ENCODE measurements at places on chromosomes 16 and 17. TPM values are rescaled to one million over a fixed set of nuclear protein-coding genes. Genes with fewer than 3 reads are reported as not detected.

Gene MYCBPAP
- 0.99 TPM for total RNA-seq

Gene CTRB1
- total RNA-seq: 1.2 TPM

- DNase-seq: no peak
Measured at GRCh38 chr17:32453370-32453769, 9.1 kb downstream of the PSMD11 start.

DNA sequence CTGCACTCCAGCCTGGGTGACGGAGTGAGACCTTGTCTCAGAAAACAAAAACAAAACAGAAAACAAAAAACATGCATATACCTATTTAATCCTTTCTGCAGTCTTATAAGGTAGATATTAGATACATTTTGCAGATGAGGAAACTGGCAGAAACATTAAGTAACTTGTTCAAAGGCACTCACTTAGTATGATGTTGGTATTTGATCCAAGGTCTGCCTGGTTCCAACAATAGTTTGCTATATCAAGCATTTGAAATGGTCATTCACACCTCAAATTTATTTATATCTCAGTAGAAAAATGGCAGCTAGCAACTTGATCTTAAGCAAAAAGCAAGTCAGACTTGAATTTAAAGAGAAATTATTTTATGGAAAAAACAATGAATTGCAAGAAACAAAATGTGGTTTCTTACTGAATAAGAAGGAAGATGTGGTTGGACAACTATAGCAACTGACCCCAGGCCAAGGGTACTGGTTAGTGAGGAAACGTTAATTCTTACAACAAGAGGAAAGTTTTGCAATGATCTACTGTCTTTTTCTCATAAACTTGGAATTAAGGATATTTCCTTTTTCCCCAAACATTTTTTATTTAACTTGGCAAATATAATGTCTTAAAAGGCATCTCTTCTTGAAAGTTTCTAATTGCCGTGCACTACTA lies 19.7 kb downstream of the DHRS7B start:
- DNase-seq: no peak

DNA sequence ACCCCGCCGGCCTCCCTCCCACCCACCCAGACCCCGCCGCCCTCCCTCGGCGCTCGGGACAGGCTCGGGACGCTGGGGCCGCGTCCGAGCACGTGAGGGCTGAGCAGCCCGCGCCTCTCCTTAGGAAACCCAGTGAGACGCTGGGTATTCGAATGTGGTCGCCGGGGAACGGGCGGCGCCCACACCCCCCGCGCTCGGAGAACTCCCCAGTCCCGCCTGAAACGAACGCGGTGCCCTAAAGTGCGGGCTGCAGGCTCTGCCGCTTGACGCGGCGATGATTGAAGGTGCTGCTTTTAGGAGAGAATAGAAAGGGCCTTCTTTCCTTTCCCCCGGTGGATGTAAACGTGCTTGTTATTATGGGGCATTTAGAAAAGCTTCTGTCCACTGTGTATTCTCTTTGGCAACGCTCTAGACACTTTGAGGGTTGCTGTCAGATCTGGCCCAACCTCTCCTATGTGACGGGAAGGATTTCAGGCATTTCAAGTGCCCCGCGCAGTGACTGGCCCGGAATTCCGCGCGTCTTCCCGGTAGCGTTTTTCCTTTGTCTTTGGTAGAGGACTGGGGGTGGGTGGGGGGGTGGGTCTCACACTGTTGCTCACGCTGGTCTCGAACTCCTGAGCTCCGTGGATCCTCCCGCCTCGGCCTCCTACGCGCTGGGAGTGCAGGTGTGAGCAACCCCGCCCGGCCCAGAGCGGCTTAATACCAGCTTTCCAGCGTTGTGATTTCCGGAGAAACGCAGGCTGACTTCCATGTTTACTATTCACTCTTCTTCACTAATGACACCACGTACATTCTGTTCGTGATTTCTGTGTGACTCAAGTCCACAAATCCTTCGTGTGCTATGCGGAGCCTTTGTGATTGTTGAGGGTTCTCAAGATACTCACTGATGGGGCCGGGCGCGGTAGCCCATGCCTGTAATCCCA lies 21.8 kb upstream of the FOXK2 start:
- peak; percentile 77 for DNase-seq

DNA sequence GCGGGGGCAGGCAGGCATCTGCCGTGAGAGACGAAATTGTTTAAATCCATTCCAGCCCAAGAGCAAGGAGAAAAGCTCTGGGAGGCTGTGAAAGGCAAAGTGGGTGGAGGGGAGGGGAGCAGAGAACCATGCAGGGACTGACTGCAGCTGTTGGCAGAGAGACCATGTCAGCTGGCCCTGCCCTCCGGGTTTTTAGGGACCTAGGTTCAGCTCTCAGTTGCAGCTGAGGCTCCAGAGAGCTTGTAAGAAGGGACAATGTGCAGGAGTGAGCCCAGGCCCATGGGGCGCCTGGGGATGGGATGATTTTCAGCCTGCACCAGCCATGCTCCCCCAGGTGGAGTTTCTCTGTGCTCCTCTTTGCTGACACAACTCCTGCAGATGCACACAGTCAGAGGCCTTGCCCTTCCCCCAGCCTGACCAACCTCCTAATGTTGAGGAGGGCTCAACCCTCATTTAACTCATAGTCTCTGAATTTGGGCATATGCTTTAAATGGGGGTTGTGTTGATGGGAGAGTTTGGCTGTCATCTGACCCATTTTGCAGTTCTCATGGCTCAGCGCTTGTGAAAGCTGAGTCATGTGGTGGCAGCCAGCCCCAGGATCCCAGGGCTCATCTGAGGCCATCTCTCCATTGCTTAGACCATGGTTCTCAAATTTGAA lies 70.9 kb downstream of the PLXDC1 start:
- DNase-seq: peak; percentile 77

DNA sequence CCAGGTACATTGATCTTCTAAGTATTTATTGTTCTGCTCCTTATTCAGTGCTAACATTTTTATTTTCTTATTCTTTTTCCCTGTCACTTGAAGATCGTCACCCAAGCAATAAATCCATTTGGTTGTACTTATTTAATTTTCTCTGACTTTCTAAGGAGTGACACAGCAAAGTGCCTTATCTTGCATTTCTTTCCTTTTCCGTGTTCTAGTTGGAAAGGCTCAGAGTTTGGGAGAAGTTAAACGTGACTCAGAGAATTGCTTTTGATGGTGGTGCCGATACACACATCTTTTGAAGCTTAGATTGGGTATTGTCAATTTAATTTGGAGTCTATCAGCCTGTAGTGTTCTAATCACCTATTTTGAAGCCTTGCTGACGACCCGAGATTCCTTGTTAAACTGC lies 72.0 kb downstream of the PITPNC1 start:
- DNase-seq: no peak

DNA sequence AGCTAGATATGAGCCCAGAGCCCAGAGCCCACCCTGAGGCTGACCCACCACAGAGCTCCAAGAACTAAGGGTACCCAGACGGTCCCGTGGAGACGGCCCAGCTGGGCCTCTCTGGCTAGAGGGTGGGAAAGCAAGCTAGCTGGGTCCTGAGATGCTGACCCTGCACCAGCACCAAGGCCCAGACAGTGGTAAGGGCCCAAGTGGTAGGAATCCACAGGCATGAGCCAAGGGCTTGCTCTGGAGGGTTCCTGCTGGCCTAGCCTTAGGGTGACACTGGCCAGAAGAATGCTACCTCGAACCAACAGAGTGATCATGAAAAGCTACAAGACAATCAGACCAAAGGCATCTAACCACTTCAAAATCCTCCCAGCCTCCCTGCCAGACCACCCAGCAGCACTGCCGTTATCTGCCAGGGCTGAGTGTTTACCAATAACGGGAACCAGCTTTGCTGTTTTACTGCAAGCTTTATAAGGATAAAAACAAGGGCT lies 13.2 kb downstream of the HIC1 start:
- peak; percentile 29 for DNase-seq

Gene TLCD3A
- 1.4 TPM for total RNA-seq

- DNase-seq: peak; percentile 43
Measured at GRCh38 chr16:3945751-3946603, 65.5 kb upstream of the CREBBP start.

Gene CDRT4
- total RNA-seq: 0.62 TPM

DNA sequence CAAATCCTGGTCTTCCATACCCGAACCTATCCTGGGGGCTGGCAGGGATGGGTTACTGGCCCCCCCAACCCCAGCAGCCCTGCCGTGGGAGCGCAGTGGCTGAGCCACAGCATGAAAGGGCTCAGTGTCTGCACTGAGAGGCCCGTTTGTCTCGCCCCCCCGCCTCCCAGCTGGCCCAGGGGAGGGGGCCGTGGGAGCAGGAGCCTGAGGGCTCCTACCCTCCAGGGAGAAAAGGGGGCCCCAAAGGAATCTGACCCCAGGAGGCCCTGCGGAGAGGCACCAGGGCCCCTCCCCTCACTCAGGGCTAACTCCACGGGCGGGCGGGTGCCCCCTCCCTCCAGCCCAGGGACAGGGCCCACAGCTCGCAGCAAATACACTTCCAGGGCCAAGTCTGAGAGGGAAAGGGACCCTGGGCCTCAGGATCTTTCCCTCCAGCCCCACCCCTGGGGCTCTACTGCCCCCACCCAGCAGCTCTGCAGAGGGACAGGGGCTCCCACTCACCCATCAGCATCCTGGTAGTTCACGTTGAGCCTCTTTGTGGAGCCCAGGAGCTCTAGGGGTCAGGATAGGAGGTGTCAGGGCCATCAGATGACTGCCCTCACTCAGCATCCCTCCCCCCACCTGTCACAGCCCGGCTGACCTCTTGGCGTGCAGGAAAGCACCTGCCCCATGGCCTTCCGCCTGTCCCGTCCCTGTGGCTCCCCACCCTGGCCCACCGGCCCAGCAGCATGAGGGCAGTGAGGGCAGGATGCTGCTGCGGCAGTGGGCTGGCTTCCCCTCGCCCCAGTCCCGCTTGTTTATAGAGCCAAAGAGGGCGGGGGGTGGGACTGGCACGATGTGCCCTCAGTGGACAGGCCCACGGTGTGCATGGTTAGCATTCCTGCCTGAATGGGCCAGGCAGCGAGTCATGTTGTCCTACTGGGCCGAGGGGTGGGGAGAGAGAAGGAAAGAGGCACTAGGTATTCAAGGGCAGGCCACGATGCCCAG lies 7.3 kb downstream of the CASKIN2 start:
- DNase-seq: no peak

DNA sequence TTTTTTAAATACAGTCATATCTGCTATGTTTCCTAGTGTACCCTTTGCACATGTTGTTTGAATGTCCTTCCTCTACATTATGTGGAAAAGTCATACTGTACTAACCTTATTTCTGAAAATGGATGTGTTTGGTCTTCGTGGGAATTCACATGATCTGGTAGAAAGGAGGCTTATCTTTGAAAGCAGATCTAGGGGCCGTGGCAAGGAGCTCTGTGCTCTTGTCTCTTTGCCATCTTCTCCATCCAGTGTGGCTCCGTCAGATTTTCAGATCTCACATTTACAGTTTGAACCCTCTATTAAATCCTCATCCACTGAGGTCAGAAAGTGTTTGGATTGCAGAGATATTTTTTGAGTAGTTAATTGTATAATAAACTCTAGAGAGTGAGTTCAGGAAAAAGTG lies 32.9 kb downstream of the MAP2K4 start:
- DNase-seq: no peak

DNA sequence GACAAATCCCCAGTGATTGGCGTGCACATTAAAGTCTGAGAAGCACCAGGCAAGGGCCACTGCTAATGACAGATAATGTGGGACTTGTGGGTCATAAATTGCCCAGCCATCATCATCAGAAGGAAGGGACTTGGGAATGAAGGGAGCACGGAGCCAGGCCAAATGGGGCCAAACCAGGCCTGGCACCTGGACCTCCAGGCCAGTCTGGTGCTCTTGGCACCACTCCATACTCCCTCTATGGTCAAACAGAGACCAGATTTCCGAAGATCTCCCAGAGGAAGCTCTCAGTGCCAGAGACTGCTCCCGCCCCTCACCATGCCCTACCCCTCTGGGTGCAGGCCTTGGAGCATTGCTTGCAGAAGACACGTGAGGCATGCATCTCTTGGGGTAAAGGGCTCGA lies 142.2 kb downstream of the CCDC182 start:
- DNase-seq: no peak

DNA sequence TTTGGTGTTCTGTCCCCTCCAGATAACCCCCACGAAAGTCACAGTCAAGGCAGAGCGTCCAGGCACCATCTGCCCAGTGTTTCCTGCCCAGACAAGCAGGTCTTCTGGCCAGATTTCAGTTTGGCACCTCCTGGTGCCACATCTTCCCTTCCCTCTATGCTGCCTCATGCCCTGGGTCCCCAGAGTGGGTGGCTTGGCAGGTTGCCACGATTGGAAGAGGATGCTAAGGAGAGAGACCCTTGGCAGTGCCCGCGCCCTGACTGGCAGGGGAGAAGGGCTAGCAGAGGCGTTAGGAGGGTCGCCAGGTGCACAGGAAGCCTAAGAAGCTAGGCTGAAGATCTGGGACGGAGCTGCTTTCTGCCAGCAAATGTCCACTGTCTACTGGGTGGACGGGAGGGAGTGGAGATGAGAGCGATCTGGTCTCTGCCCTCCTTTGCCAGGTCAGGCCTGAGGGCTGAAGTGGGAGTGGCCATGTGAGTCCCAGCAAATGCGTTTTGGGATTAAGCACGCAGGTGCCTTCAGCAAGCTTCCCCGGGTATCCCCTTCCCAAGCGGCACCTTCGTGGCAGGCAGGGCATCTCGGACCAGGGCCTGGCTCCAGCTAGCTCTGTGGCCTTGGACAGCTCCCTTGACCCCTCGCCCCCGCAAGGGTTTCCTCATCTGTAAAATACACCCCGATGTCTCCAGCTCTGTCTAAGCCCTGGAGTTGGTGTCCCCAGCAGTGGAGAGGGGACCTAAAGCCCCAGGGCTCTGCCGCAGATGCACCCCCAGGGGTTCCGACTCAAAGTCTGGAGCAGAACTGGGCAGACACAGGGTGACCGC lies 13.4 kb upstream of the CD300A start:
- no peak for DNase-seq

Gene JUP
- 55.0 TPM for total RNA-seq

- no peak for DNase-seq
Measured at GRCh38 chr16:68784226-68784625, 47.1 kb downstream of the CDH1 start.

- DNase-seq: no peak
Measured at GRCh38 chr17:31404028-31404949, 12.8 kb downstream of the RAB11FIP4 start.

Gene ACADVL
- total RNA-seq: 1,310 TPM

- DNase-seq: no peak
Measured at GRCh38 chr16:10601444-10602408, 21.3 kb upstream of the EMP2 start.

DNA sequence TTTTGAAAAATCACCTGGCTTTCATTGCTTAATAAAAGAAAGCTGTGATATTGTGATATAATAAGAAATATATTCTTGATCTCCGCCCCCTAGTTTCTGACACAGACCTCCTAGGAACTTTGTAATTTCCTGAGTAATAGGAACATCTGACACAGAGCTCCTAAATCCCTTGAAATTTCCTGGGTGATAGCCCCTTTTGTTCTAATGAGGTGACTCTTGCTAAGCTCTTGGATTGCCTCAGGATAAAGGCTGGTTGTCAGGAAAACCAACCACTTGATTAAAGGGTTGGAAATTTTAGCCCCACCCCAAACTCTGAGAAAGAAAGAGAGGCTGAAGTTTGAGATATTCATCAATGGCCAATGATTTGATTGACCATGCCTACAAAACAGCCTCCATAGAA lies 326.4 kb upstream of the KIF2B start:
- DNase-seq: no peak

DNA sequence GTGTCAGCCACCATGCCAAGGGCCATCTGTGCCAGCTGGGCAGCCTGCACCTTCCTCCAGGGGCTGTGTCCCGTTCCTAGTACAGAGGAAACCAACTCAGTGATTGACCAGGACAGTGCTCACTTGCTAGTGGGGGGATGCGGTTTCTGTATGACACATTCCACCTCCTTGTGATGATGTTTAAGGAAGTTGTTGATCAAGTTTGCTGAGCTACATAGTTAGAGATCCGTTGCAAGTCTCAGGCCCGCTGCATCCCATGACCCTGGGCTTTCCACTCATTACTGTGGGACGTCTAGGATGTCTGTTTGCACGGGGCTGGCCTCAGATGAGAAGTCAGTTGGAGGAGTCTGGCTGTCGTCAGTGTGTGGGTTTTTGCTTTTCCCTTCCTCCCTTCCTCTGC lies 33.6 kb downstream of the RNF213 start:
- DNase-seq: peak; percentile 39

Data from psoas muscle (tissue), 8 donors.